ENCODE measurements at places on chromosomes 3 and 15.

DNA sequence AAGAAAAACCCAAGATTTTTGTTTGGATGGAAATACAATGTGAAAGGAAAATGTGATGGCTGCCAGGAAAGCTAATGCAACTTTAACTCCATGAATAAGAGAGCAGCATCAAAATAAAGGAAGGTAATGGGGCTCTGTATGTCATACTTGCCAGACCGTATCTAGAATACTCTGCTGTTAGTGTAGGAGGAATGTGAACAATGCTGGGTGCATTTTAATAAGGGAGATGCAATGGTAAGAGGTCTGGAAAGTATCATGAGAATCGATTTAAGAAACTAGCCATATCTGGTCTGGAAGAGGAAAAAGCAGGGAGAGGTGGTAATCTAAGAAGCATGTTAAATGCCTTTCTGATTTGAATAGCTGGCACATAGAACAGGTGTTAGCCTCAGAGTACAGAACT lies 239.6 kb downstream of the GBE1 start:
- DNase-seq: no peak

DNA sequence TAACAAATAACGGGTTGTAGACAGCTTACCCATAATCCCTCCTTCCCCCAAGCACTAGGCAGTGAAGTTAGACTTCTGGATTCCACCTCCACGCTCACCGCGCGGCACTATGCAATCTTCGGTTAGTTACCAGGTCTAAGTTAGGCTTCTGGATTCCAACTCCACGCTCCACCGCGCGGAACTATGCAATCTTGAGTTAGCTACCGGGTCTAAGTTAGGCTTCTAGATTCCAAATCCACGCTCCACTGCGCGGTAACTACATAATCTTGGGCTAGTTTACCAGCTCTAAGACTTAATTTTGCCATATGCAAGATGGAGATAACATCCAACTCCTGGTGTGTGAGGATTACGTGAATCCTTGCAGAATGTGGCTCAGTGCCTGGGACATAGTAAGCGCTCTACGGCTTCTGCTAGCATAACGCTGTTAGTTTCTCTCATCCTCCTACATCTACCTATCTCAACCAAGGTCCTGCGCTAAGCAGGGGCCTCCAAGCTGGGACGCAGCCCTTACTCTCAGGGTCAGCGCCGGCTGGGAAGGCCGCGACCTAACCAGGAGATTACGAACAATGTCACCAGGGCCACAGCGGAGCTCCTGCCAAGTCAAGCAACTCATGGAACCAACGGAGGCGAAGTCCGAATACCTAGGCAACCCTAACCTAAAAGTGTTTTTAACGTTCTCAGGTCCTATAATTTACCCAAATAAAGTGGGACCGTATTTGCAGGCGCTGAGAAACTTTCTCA lies 497 bp upstream of the RPLP1 start:
- DNase-seq: no peak

DNA sequence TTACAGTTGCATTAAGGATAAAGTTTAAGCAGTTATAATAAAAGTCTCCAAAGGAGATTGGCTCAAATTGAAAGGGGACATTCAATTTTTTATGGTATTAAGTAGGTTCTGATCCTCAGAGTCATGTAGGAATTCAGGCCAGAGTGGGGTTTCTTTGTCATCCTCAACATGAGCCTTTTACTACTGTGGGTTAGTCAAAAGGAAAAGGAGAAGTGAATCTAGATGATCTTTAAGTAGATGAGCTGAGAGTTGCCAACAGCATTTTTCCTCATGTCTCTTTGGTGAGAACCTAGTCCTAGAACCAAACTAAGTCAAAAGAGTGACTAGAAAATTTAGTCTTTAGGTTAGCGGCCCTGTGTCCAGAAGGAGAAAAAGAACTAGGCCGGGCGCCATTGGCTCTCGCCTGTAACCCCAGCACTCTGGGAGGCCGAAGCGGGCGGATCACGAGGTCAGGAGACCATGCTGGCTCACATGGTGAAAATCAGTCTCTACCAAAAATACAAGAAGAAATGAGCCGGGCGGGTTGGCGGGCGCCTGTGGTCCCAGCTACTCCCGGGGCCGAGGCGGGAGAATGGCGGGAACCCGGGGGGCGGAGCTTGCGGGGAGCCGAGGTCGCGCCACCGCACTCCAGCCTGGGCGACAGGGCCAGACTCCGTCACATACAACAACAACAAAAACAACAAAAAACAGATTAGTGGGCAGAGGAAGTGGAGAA lies 4.2 kb upstream of the CHL1 start:
- no peak for DNase-seq

DNA sequence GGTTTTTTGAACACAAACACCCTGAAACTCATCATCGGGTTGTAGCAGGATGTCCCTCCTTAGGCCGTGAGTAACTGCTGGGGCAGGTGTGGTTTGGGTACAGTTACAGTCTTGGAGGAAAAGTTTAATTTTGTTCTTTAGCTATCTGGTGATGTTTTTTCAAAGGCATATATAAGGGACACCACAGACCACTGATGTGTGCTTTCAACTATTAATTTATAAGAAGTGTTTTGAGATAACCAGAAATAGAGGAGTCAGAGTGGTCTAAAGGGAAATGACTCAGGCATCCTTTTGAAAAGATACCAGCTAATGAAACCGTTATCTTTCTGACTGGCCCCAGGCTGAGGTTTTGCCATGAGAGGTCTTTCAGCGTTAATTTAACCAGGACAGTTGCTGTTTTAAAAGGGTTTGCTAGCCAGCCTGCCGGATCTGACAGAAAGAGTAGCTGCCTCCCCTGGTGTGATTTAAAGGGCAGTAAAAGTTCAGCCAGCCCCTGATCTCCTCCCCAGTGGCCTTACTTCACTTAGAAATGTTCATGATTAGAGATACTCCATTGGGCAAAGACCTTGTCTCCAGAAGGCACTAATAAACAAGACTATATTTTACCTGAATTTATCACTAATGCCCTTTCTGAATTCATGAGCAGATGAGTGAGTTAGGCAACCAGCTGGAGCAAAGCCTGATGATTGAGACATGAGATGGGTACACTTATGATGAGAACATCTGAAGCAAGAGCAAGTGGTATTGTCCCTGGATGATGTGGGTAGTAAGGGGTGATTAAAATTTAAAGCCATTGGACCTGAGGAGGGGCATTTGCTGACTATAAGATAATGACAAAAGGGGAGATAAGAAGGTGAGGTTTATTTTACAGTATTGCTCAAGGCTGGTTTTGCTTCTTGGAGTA lies 482.5 kb upstream of the TBL1XR1 start:
- DNase-seq: peak; percentile 30

GRCh38 chr3:169146179-169146665 lies 517.3 kb downstream of the MECOM start:
- DNase-seq: no peak

DNA sequence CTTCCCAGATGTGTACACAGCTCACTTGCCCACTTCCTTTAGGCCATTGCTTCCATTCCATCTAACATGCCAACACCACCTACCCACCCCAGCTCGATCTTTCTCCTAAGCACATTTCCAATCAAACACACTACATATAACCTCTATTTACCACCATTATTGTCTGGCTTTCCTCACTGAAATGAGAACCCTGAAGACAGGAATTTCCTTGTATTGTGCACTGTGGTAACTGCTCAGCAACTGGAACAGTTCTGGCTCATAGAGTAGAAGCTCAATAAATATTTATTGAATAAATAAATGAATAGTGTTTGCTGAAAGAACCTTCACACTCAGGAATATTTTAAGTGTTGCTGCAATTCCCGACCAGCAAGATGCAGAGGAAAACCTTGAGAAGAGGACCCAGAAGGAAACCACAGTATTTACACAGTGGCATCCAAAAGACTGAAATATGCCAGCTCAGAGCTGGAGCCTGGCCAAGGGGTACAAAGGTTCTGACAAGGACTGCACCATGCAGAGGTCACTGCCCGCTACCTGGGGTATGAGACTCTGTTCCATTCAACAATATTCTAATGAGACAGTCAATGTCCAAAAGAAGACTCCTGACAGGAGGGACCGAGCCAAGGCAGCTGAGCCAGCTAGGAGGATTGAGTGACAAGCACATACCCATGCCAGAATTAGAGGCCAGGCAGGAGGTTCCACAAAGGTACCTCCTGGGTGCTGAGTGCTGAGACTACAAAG lies 168.8 kb downstream of the NUP210 start:
- no peak for DNase-seq

- no peak for DNase-seq
Measured at GRCh38 chr3:139226731-139227130, 117.1 kb upstream of the MRPS22 start.

DNA sequence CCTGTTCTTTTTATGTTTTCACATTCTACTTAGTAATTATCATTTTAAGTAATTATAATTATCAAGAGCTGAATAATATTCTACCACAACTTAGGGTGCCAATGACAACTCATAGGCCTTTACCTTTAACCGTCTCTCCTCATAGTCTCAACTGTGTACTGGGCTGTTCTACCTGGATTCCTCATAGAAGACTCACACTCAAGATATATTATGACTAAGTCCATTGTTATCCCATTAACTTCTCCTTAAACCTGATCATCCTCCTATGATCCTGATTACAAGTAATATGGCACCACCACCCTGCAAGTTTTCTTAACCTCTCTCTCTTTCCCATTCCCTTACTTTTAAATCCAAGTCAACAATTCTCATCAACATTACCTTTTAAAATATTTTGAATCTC lies 285.9 kb upstream of the VEPH1 start:
- no peak for DNase-seq

GRCh38 chr3:57043518-57043917 lies 16.9 kb upstream of the SPATA12 start:
- DNase-seq: no peak

DNA sequence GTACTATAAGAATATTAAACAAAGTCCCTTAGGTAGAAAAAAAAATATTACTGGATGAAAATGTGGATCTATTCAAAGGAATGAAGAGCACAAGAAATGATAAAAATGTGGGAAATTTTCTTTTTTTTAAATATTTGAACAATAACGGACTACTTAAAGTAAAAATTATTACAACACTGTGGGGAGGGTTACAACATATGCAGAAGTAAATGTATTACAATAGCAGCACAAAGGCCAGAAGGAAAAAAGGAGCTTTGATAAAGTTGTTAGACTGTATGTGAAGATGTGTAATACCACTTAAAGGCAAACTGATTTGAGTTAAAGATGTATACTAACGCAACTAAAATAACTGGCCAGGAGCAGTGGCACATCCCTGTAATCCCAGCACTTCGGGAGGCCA lies 427.1 kb downstream of the SHQ1 start:
- no peak for DNase-seq

DNA sequence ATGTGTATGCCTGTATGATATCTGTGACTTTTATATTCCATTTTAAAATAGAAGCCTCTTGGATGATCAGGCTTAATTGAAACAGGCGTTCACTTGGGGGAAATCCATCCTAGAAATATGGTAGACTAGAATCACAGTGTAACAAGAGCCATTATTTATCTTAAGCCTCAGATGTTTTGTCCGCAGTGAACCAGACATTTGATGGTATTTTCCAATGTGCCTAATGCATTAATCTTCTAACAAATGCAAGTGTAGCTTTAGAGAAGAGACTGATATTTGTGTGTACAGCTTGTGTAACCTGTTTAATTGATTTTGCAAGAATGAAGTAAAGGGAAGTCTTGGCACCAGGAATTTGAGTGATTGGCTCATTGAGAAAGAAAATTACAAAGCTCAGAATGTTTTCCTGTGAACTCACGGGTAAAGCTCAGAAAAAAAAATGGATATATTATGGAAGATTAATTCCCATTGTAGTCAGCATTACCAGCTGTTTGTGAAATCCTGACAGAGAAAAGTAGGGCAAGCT lies 155.7 kb downstream of the SV2B start:
- DNase-seq: no peak

GRCh38 chr3:181459516-181459915 lies 252.2 kb upstream of the SOX2 start:
- DNase-seq: no peak

DNA sequence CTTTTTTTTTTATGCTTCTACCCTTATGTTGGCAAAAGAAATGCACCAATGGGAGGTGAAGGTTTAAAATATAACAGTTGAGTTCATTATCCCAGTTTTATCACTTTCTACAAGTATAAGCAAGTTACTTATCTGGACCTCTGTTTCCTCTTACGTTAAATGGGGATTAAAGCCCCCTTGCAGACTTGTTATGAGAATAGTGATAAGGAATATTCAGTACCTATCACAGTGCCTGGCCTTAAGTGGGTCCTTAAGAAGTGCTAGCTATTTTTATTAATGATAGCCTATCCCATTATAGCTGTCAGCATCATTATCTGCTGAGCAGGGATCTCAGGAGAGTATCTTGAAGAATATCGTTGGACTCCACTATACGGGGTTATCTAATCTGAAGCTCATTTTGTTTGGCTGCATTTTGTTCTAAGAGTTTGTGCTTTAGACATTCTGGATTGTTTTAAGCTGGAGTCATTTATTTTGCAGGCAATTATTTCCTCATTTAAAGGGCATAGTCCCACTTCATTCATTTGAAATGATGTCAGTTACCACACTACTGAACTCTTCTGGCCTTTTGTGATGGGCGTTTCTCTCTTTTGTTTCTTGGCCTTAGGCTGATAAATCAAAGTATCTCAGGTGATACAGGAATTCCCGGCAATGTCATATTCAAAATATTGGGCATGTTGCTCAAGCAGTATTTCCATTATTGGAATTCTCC lies 28.8 kb downstream of the RAB8B start:
- no peak for DNase-seq

- no peak for DNase-seq
Measured at GRCh38 chr3:122719273-122719921, 38.8 kb downstream of the PARP14 start.

GRCh38 chr3:32847528-32847927 lies 29.7 kb downstream of the TRIM71 start:
- DNase-seq: no peak

DNA sequence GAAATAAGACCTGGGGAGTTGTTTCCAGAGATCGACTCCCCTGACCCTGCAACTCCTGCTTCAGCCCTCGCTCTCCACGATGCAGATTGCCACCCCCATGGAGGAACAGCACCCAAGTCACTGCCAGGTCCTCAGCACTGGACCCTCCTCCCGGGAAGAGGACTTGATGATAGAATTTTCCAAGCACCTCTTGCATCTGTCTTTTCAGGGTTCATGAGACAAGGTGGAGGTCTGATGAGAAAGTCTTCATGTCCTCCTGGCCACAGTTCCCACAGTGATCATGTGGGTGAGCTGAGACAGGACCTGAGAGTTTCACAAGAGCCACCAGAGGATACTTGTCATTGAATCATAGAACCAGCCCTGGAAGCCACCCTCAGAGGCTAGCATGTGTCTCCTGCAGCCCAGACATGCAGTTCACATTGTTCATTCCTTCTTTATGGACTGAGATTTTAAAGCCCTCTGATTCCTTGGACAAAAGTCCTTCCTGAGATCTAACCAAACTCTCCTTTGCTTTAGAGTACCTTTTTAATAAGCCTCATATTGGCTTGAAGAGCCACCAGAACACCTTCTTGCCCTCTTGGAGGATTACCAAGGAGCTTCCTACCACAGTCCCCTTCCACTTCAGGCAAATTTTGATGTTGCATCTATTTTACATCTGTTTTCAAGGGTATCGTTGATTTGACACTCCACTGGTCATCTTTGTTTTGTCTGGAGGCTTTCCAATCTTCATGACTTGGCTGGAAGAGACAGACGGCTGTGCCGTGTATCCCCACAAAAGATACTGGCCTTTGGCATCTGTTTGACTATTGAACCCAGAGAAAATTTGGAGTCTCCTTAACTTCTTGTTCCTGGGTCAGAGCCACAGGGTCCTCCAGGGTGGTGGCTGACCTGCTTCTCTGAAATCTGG lies 224.8 kb upstream of the BHLHE40 start:
- no peak for DNase-seq
